ENCODE measurements at places on chromosomes 3 and 15.

- DNase-seq: no peak
Measured at GRCh38 chr3:52978109-52978754, 67.6 kb downstream of the SFMBT1 start.

DNA sequence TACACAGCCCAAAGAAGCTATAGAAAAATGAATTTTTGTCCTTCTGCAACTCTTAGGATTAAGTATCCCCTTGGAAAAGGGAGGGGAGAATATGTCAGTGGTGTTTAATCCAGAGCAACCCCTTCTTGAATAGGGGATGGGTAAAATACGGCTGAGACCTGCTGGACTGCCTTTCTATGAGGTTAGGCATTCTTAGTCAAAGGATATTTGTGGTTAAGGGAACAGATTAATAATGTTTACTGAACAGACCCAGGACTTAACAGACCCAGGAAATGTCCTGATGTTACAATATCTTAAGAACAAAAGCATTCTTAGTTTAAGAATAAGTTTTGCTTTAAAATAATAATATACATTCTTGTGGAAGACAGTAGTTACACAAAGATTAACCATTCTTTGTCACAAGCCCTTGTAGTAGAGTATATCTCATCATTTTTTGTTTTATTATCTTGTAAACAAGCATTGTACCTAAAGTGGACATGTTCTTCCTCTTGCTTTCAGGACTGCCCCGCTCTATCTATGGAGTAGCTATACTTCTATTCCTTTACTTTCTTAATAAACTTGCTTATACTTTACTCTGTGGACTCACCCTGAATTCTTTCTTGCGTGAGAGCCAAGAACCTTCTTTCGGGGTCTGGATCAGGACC lies 43.8 kb upstream of the B3GALNT1 start:
- no peak for DNase-seq

- no peak for DNase-seq
Measured at GRCh38 chr3:25473246-25473645, 45.2 kb downstream of the RARB start.

- DNase-seq: no peak
Measured at GRCh38 chr3:78887547-78888011, 880.2 kb downstream of the ROBO1 start.

DNA sequence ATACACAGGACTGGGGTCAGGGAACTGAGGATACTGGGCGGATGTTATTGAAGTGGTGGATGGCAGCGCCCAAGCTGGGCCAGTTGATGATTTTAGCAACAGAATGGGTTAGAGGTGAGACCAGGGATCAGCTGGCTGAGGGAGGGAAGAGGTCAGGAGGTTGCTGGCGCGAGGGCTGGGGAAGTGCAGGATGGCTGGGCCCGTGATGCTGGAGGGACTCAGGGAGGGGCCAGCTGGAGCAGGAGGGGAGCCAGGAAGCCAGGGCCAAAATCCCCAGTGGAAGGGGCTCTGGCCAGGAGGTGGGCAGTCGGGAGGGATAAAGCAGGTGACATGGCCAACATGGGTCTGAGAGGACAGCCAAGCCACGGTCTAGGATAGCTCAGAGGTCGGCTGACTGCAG lies 178.0 kb downstream of the NSMCE3 start:
- DNase-seq: no peak

DNA sequence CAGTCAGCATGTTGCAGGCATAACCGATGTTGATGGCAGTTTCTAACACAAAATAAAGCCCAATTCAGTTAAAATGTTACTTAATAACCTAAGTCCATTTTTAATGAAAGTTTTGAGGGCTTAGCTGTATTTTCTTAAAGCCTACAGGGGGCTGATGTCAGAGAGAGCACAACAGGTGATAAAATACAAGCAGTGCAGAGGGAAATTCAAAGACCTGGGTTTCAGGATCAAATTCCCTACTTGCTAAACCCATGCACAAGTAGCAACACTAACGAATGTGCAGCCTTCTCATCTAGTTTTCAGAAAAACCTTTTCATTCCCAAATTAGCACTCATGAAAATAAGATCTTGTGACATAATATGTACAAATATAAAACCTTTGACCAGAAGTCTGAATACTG lies 202.0 kb downstream of the ATP8B4 start:
- no peak for DNase-seq

DNA sequence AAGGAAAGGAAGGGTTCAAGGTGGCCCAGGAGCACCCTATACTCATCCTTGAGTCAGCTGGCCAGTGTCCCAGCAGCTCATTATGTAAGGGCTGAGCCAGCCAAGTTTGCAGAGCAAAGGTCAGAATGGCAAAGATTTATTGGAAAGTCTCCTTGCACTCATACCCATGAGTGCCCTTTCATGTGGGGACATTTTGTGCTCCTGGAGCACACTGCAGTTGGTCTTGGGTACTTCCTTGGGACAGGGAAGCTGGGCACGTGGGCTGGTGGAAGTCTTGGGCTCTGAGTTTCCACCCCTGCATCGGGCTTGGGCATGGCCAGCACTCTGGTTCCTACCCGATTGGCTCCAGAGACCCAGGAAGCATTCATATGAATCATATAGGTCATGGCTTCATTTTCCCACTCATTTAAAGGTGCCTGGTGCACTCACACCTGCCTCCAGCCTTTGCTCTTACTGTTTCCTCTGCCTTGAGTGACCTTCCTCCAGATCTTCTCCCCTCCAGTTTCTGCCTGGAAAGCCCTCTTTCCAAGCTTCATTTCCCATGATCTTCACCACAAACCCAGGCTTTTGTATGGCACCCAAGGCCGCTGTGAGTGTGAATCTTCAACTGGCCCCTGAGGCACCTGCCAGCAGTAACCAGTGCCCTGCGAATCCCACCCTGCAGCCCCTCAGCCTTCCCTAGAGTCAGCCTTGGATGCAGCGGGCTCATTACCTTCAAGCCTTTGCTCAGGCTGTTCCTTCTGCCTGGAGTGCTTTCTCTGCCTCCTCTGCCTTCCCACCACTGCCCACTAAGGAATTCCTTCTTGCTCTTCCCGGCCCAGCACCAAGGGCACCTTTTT lies 10.5 kb upstream of the PRKCD start:
- DNase-seq: no peak

DNA sequence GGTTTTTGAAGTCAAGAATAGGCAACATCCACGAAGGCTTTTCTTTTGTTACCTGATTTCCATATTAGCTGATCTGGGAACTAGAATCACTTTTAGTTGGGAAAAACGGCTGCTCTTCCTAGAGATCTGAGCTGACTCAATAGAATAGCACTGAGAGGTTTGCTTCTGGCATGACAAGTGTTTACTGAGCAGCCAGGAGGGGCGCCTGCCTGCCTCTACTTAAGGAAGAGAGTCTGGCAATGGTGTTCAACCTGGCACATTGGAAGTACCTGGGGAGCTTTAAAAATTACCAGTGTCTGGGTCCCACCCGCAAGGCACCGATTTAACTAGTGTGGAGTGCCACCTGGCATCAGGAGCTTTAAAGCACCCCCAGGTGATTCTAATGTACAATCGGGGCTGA lies 34.4 kb downstream of the FAM43A start:
- DNase-seq: no peak

DNA sequence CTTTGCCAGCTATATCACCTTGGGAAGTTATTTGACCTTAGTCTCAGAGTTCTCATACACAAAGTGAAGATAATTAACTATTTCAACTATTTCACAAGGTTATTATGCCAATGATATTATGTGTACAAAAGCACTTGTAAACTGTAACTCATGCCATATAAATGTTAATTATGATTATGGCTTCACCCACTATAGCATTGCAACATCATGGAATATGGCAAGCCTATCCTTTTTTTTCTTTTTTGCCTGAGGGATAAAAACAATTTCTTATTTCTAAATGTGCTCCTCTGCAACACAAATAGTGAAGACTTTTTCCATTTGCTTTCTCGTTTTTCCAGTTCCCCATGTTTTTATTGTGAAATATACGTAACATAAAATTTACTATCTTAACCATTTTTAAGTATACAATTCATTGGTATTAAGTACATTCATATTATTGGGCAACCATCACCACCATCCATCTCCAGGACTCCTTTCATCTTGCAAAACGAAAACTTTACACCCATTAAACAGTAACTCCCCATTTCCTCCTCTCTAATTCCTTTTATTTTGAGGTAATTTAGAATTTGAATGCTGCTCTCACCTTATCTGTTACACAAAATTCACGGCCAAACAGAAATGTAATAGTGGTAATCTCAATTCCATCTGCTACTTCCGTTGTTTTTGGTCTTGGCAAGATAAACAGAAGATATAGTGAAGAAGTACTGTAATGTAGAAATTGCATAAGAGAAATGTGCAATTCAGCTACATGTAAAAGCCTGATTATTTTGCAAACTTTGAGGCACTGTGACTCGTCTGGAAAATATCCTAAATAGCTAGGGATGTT lies 46.3 kb downstream of the NANOGP8 start:
- no peak for DNase-seq

- no peak for DNase-seq
Measured at GRCh38 chr15:40151991-40152390, 8.9 kb upstream of the BUB1B start.

GRCh38 chr3:141303481-141304223 lies 64.7 kb upstream of the ZBTB38 start:
- peak; percentile 83 for DNase-seq

- DNase-seq: peak; percentile 77
Measured at GRCh38 chr3:73746623-73747022, 121.9 kb upstream of the PDZRN3 start.

DNA sequence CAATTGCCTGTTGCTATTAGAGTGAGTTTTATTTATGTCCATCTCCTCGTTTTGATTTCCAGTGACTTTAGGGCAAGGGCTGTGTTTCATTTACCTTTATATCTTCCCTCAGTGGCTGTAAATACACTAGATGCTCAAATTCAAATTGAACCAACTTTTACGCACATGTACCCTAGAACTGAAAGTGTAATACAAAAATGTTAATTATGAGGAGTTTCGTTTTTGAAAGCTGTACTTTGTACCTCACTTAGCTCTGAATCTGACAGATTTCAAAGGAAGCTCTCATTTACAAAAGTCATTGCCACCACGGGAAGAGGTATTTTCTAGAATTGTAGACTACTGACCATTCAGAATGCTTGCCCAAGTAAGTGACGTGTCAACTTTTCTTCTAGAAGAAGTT lies 264.4 kb downstream of the MECOM start:
- no peak for DNase-seq

DNA sequence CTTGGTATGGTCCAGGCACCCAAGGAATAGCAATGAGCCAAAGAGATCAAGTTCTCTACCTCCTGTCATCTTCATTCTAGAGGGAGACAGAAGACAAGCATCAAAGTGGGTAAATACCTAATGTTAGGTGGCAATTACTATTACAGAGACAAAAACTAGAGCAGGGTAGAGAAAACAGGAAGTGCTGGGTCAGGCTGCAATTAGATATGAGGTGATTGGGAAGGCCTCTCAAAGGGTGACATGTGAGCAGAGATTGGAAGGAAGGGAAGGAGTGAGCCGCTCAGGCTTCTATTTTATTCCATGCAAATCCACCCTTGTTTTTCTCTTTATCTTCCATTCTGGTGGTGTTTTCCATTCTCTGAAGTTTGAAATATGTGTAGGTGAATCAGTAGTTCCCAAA lies 37.4 kb downstream of the EBLN2 start:
- no peak for DNase-seq

DNA sequence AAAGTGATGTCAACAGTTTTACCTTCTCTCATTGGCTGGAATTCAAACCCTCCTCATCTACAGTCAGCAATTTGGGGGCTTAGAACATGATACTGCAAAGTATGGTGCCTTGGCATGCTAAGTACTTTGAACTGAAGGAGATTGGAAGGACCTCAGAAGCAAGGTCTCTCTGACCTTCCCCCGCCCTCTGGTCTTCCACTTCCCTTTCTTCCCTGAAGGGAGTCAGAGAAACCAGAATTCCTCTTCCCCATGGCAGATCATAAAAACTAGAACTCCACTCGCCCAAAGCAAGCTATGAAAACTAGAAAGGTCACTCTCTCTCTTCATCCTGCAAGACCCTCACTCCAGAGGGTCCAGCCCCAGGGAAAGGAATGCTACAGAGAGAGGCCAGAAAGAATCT lies 64.2 kb downstream of the CD200R1L start:
- DNase-seq: no peak

GRCh38 chr3:123527046-123527445 lies 57.8 kb downstream of the HACD2 start:
- DNase-seq: no peak

DNA sequence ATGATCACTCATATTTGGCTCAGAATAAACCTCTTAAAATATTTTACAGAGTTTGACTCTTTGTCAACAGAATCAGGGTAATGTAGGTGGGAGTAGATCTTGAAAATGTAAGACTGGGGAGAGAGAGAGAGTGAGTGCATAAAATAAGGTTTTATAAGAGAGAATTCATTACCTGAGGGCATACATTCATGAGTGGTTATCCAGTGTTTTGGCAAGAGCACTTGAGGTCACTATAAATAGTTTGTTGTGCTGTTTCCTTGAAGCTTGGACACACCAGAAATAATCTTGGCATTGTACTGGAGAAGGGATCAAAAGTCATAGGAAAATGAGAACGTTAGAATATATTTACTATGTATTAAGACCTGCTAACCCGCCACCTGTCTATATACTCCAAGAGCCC lies 33.4 kb downstream of the SLC28A2 start:
- DNase-seq: no peak

DNA sequence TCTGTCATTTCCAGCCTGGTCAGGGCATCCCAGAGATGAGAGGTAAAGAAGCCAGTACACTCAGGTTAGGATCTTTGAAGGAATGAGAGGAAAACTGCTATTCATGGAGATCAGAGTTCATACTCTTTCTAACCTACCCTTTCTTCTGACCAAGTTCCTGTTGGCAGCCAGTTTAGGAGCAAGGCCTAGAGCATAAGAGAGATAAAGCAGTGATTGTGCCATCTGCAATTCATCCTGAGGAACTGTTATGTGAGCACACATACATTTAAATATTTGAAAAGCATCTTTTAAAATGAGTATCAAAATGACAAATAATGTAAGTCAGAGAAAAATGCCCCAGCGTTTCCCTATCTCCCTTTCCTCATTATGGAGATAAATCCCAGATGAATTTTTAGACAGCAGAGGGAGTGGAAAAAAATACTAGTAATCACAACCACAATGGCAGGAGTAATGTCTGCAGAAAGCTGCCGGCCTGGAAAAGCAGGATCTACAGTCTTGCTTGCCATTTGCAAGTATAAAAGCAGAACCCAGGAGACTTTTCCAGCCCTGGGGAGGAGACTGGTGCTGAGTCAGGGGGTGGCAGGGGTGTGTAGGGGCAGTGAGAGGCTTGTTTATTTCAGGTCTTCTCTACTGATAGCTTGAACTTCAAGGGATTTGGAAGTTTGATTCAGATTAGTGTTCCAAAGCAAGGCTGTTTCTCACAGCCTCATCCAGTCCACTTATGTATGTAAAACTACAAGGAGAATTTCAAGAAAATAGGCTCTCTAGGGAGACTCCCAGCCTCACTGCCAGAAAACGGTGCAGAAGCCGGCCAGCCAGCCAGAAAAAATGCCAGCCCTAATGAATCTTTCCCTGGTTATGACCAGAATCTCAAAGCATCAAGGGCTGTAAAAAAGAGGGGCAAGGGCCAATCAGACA lies 1052.4 kb downstream of the TUSC7 start:
- DNase-seq: no peak

GRCh38 chr3:189937302-189938127 lies 183.2 kb downstream of the P3H2 start:
- DNase-seq: no peak

Data from muscle of arm (tissue), 14 donors.